ENCODE measurements at places on chromosomes 3 and 15. TPM values are rescaled to one million over a fixed set of nuclear protein-coding genes. Genes with fewer than 3 reads are reported as not detected.

The UQCRC1 gene
- total RNA-seq = 166 TPM

The EXD1 gene
- 1.1 TPM for total RNA-seq

The ATP2B2 gene
- 282 TPM for total RNA-seq

The FAM240A gene
- total RNA-seq = not detected

The ADGRG7 gene
- not detected for total RNA-seq

The LDHAL6B gene
- not detected for total RNA-seq

The AP3B2 gene
- 178 TPM for total RNA-seq

The UROC1 gene
- 0.49 TPM for total RNA-seq

The GP9 gene
- total RNA-seq = not detected

The CYP19A1 gene
- total RNA-seq = not detected

The ALDH1A2 gene
- total RNA-seq = 6.5 TPM

The ROBO2 gene
- 80.1 TPM for total RNA-seq

The SLC38A3 gene
- total RNA-seq = 29.9 TPM

The ONECUT1 gene
- total RNA-seq = 0.88 TPM

The ADAMTS7 gene
- 2.4 TPM for total RNA-seq

The ITGB5 gene
- total RNA-seq = 40.5 TPM

The SPESP1 gene
- not detected for total RNA-seq

The CLSTN2 gene
- 53.5 TPM for total RNA-seq

The AGTR1 gene
- 0.39 TPM for total RNA-seq

The SLC12A1 gene
- 2.6 TPM for total RNA-seq

The CACNA2D2 gene
- total RNA-seq = 16.8 TPM

The HTR3E gene
- not detected for total RNA-seq

The RUVBL1 gene
- total RNA-seq = 16.3 TPM

The ABHD17C gene
- total RNA-seq = 21.2 TPM

The DNASE1L3 gene
- not detected for total RNA-seq

The DNAJA4 gene
- total RNA-seq = 85.3 TPM

The ECE2 gene
- total RNA-seq = 22.6 TPM

The SUMF1 gene
- 19.1 TPM for total RNA-seq

The STAG1 gene
- total RNA-seq = 39.3 TPM

The ABHD2 gene
- total RNA-seq = 141 TPM

The ANKDD1A gene
- total RNA-seq = 41.5 TPM

The TMEM212 gene
- total RNA-seq = 0.42 TPM

The SPTSSB gene
- total RNA-seq = 7.2 TPM

The CGNL1 gene
- 33.3 TPM for total RNA-seq

The EIF4E3 gene
- total RNA-seq = 83.2 TPM

The VILL gene
- 7.2 TPM for total RNA-seq

The SCG3 gene
- total RNA-seq = 104 TPM

The LRTM1 gene
- total RNA-seq = not detected

The FBXO45 gene
- total RNA-seq = 26.1 TPM

The KLF13 gene
- 105 TPM for total RNA-seq

The RNU5B-1 gene
- 43.8 TPM for total RNA-seq

The LYSMD2 gene
- 36.8 TPM for total RNA-seq

The SV2B gene
- 360 TPM for total RNA-seq

The ISLR gene
- 12.3 TPM for total RNA-seq

The GJD2 gene
- 2.7 TPM for total RNA-seq

The PLS1 gene
- total RNA-seq = 6.2 TPM

The NMB gene
- 7.3 TPM for total RNA-seq

The LRRC28 gene
- total RNA-seq = 41.9 TPM

The ZPLD1 gene
- not detected for total RNA-seq

The TRPM1 gene
- not detected for total RNA-seq

The PLA2G4D gene
- not detected for total RNA-seq

The KLF15 gene
- 88.6 TPM for total RNA-seq

The UBAP1L gene
- 49.6 TPM for total RNA-seq

The NEK10 gene
- total RNA-seq = 20.7 TPM

The RPS27L gene
- total RNA-seq = 51.1 TPM

The ANKRD34C gene
- total RNA-seq = 2.3 TPM

The CX3CR1 gene
- 12.4 TPM for total RNA-seq

The ARL14 gene
- total RNA-seq = not detected

All from dorsolateral prefrontal cortex (tissue), 122 donors.